ENCODE measurements at places on chromosomes 2 and 18.

DNA sequence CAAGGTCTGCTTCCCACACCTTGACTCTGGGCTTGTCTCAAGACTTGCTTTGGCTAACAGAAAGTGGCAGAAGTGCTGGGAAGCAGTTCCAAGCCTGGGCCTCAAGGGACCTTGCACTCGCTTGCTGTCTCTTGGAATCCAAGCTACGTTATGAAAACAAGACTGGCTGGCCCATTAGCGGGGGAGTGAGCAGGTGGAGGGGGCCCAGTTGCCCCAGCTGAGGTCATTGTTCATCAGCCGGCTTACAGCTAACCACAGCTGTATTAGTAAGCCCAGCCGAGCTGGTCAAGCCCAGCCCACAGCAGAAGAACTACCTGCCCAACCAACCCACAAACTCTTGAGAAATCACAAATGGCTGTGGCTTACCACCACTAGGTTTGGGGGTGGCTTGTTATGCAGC, 63.1 kb downstream of the MARCO start:
- no peak for DNase-seq

DNA sequence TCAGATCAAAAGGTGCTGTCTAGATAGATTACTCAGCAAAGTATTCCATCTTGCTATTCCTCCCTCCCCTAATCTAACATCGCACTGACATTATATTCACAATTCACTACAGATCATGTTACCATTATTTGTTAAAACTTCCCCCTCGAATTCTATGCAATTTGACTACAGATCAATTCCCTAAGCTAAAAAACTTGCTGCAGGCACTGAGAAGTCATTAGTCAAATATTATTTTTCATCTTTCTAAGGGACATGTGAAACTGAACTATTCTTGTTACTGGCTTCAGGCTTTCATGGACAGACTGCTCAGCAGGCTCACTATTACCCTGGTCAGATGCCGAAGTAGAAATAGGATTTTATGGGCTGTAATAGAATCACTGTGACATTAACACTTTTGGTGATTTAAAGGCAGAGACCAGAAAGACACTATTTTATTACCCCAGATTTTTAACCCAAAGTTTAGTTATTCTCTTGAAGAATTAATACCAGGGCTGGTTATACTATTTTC, 15.1 kb downstream of the MYL1 start:
- DNase-seq = no peak

DNA sequence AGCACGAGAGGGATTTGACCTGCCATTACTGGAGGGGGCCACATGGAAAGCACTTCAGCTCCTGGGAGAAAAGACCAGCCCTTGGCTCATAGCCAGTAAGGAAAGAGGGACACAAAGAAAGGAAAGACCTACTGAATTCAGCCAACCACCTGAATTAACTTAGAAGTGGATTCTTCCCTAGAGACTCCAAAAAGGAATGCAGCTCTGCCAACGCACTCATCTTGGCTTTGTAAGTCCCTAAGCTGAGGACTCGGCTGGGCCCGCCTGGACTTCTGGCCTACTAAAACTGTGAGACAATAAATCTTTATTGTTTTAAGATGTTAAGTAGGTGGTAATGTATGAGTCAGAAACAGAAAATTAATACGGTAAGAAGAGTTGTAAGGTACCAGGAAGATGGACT, 11.5 kb downstream of the ATF2 start:
- DNase-seq = no peak

GRCh38 chr2:134758633-134759032, 39.8 kb upstream of the TMEM163 start:
- DNase-seq = no peak

DNA sequence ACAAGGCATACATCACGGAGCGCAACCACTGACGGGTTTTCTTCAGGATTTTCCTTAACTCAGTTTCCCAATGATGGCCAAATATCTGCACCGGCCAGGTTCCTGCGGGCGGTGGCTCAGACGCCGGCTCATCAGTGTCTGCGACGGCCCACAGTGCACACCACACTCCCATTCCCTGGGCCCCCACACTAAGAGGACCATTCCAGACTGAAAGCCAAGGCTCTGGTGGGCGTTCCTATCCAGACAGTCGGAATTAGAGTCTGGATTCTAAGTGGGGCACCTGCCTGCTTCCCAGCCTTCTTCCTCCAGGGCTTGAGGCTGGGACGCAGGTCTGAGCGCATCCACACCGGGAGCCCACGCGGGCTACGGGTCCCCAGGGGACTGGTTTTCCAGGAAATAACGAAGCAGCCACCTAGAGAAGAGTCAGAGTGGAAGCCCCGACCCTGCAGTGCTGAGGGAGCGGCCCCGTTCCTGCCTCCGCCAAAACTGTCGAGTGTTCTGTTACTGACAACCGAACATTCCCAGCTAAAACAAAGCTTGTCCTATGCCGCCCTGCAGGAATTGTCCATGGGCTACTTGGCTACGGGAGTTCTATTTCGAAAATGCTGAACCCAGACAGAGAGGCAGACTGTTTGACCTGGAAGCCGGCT, 75.3 kb downstream of the TMEM18 start:
- no peak for DNase-seq
